Endothelial cell of umbilical vein (primary cell): ENCODE measurements at places on chromosomes 7 and 10. TPM values are rescaled to one million over a fixed set of nuclear protein-coding genes. Genes with fewer than 3 reads are reported as not detected.
A peak's percentile ranks its signal among the peaks of the same experiment; 100 is the strongest.

H2BK1 gene
- total RNA-seq, result not detected in 2 replicates

DNA sequence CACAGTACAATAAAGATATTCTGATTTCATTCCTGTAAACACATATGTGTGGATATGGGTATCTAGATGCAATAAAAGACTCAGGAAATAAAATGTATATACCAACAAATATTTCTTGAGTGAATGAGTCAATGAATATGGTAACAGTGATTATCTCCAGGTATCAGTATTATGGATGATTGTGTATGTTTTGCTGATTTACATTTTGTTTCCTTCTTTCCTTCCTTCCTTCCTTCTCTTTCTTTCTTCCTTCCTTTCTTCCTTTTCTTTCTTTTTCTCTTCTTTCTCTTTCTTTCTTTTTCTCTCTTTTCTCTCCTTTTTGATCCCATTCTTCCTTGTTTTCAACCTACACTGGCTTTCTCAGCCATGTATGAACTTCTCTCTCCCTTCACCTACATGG lies 85.3 kb upstream of the DLX6 start:
- no peak overlapping the region for H3K27ac ChIP-seq
- no peaks in the 10 kb centered on the region for H3K4me1 ChIP-seq
- no peak overlapping the region for H3K4me3 ChIP-seq
- DNase-seq, result no peak
- H3K36me3 ChIP-seq, result no peaks in the 10 kb centered on the region

DNA sequence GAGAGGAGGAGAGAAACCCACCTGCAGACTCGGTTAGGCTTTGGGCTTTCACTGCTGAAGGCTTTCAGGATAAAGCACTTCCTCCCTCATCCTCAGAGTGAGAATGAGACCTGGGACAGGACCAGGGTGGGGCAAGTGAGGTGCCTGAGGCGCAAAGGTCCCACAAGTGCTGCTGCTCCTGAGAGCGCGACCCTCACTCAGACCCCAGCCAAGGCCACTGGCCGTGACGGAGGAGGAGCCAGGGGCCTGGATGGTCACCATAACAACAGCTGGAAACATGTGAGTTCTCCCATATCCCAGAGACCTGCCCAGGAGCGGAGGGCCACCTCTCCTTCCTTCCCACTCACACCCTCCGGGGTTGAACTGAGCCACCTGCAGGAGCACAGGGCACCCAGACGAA lies 46.9 kb upstream of the MKRN1 start:
- H3K36me3 ChIP-seq, result no peaks in the 10 kb centered on the region
- H3K4me3 ChIP-seq, result no peak overlapping the region

DNA sequence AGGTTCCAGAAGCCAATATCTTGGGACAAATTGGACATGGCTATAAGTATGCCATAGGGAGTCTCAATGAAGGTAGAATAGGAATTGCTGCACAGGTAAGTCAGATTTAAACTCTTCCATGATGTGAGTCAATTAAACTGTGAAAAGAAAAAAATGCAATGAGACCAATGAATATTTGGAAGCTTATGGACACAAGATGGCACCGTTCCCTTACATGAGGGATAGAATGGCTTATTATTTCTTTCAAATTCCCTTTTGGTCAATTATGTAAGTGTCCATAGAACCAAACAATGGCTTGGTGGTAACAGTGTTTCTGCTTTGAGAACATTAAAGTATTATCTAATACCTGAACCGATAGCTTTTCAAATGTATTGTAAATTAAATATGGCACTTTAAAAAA lies 35.6 kb downstream of the ACADSB start:
- H3K27ac ChIP-seq, result no peak overlapping the region
- H3K4me3 ChIP-seq, result no peak overlapping the region

- no peak for DNase-seq
- no peaks in the 10 kb centered on the region for H3K36me3 ChIP-seq
- no peak overlapping the region for H3K27ac ChIP-seq
- H3K4me1 ChIP-seq, result no peaks in the 10 kb centered on the region
- H3K4me3 ChIP-seq, result no peak overlapping the region
Measured at GRCh38 chr7:74376256-74377036, 77.3 kb upstream of the GTF2IRD1 start.

DNA sequence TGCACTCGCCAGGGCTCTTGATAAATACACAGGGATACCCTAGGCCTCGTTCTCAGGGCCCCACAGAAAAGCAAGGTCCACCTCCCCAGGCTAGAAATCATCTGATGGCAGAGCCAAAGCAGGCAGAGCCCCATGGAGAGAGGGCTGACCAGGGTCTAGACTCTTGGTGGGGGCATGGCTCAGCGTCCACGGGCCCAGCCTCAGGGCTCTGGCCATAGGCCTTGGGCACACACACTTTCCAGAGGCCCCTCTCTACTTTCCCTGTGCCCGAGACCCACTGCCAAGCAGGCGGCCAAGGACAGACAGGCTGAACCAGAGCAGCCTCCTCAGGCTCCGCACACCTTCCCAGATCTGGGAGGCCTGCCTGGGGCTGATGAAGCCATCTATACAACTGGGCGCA lies 64.8 kb downstream of the FAM53B start:
- H3K27me3 ChIP-seq, result no peaks in the 10 kb centered on the region
- no peaks in the 10 kb centered on the region for H3K4me1 ChIP-seq
- DNase-seq, result no peak
- no peak overlapping the region for H3K27ac ChIP-seq
- peaks cover 7% of the 10 kb centered on the region for H3K36me3 ChIP-seq

DNA sequence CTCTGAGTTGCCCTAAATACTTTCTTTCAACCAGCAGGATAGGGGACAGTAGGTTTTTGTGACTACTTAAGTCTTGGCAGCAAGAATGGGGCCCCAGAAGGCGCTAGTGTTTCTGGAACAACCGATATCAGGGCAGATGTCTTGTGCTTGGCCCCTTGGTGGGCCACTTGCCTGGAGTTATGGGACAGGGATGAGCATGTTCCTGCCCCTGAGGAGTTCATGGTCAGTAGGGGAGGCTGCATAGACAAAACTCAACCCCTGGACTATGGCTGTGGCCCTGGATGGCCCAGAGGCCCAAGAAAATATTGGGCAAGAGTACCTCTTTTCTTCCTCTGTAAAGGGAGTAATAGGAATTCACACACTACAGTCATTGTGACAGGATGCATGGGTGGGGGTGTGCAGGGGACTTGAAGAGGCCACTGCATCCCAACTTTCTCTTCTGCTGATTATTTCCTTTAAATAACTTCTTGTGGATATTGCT lies 57.7 kb upstream of the IGFBP3 start:
- H3K27me3 ChIP-seq, result no peaks in the 10 kb centered on the region
- H3K4me3 ChIP-seq, result no peak overlapping the region
- no peaks in the 10 kb centered on the region for H3K36me3 ChIP-seq
- H3K27ac ChIP-seq, result peak overlapping the region; percentile 67
- H3K4me1 ChIP-seq, result peaks cover 12% of the 10 kb centered on the region

CRHR2 gene
- total RNA-seq, result not detected in 2 replicates

DNA sequence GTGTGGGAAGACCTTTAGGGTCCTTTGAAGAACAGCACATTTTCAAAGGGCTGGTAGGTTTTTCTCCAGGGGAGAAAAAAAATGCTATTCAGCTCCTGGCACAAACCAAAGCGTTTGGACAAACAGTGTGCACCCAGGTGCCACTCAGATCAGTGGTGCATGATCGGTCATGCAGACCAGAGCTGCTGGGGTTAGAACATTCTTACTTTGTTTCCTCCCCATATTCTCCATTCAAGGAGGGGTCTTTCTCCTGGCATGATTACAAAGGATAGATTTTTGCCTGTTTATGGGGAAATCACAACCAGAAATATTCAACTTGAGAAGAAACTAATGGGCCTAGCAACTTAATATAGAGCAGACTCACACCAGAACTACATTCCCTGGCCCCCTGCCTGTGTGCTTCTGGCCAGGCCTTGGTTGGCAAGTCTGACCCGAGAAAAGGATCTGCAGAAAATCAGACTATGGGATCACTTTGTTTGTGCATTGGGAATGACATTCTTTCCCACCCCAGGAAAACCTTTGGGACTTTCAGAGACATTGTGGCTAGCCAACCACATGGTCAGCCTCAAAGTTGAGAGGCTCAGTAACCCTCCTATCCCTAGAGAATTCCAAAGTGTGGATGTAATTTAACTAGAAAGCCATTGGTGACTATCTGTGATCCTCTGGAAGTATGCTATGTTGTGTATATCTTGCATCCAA lies 82.3 kb upstream of the FGL2 start:
- H3K4me1 ChIP-seq, result peaks cover 6% of the 10 kb centered on the region
- H3K36me3 ChIP-seq, result no peaks in the 10 kb centered on the region
- no peak overlapping the region for H3K27ac ChIP-seq
- no peaks in the 10 kb centered on the region for H3K27me3 ChIP-seq

DNA sequence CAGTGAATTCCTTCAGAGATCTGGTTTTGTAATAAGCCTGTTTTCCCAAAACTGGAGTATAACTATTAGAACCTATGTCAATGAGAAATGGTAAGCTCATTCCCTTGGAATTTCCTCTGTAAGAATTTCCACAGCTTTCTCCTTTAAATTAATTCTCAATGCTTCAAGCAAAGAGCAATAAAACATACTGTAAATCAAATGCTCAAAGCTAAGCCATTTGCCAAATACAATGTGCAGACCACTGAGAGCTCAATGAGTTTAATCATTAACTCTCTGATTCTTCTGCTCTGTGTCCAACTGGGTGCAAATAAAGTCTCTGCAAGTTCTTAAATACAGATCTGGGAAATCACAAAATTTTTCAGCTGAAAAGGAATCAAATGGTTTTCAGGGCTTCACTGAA lies 227.6 kb upstream of the IMMP2L start:
- DNase-seq, result peak; percentile 28
- H3K27ac ChIP-seq, result no peak overlapping the region
- H3K27me3 ChIP-seq, result no peaks in the 10 kb centered on the region
- peaks cover 22% of the 10 kb centered on the region for H3K36me3 ChIP-seq

DNA sequence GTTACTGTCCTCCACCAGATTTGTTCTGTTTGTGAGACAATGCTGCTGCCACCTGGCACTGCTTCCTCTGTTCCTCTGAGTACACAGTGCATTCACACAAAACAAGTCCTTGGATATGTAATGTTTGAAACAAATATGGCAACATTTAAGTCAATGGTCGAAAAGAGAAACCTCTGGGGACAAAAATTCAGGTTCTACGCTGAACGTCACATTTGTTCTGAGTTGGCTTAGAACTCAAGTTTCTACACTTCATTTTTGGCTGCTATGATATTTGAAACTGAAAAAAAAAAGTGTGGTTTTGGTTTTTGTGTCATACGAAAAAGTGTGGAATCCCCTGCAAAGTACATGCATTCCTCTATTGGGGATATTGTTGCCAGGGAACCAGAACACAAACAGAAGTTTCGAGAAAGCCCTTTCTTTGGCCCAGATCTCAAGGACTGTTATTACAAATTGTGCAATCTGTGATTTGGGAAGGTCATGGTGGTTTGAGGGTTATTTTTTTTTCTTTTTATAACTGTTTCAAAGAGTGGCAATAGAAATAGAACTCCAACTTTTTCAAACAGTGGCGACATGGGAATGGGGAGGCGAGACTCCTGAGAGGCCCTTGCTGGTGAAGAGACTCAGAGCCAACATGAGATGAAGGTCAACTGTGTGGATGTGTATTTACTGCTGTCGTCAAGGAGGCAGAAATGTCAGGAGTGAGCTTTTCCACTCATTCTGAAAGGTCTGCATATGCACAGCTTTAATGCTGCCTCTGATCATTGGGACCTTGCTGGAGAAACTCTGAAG lies 127.5 kb downstream of the CUBN start:
- H3K36me3 ChIP-seq, result no peaks in the 10 kb centered on the region
- DNase-seq, result peak; percentile 35
- H3K27ac ChIP-seq, result peak overlapping the region; percentile 62
- peaks cover 57% of the 10 kb centered on the region for H3K4me1 ChIP-seq

LEP gene
- total RNA-seq, result not detected in 2 replicates
